ENCODE measurements at places on chromosomes 4 and X.

DNA sequence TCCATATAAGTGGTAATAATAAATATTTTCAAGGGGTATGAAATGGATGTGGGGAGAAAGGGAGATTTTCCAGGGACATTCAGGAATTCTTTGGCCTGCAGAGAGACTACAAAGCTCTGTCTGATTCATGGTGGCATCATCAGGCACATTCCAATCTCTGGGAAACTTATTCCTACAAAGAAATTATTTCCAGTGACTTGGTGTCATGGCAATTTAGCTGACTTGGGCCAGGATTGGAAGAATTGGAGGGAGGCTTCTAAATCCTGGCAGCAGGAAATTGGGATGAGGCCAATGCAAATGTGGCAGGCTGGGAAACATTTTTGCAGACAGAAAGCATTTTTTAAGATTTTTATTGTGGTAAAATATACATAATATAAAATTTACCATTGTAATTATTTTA lies 204.6 kb downstream of the RTL9 start:
- DNase-seq = no peak

- no peak for DNase-seq
Measured at GRCh38 chr4:20662851-20663250, 37.4 kb upstream of the PACRGL start.

- DNase-seq = no peak
Measured at GRCh38 chr4:169810325-169811323, 52.9 kb upstream of the HPF1 start.

- no peak for DNase-seq
Measured at GRCh38 chrX:133953785-133954355, 31.5 kb downstream of the GPC3 start.

DNA sequence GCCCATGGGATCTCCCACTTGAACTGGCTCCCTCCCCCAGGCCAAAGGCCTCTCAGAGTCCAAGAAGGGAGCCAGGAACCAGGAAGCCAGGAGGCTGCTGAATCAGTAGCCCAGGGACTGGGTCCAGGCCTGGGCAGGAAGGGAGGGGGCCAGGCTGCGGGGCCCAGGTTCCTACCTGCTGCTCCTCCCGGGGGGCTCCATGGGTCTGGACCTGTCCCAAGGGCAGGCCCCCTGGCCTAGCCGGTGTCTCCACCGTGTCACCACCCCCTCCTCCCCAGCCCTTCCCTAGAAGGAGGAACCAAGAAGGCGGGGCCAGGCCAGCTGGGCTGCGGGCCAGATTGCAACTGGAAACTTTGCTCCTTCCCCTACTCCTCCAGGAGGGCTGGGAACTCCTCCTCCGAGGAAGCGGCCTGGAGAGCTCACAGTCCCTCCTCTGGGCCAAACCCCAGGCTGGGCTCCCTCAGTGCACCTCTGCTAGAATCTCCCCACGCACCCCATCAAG lies at the start of gene IQSEC2:
Gene IQSEC2, minus strand, starts transcription at position 264 of the 502 bp plus-strand sequence.
- DNase-seq = no peak

- no peak for DNase-seq
Measured at GRCh38 chrX:20967725-20968124, 406.5 kb upstream of the CNKSR2 start.

DNA sequence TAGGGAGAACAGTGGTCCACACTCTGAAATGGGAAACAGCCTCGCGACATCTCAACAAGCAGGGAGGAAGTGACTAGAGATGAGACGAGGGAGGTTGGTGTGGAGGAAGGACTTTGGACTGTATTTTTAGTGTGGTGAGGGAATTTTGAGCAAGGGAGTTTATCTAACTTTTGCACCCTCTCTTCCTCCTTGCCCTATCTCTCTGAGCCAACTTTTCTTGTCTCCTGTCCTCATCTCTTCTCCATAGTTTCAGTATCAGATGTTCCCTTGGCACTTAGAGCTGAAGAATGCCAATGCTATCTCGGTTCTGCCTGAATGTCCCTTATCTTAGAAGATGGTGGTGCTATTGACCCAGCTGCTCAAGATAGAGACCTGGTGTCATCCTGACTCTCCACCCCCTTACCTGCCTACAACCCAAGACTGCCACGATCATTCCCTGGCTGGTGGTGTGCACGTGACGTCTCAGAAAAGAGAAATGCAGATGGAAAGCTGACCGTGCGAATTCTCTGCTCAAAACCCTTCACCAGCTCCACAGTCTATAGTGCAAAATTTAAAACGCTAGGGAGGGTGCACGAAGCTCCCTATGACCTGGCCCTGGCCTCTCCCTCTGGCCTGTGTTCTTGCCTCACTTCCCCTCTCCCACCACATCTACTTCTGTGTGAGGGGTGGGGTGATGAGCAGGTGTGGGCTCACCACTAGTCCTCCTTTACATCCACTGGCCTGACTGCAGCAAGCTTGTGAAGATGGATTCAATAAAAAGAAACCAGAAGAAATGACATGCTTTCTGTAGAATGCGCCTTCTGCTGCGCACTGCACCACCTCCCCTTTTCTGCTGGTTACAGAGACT lies 20.9 kb downstream of the MPP1 start:
- DNase-seq = no peak

DNA sequence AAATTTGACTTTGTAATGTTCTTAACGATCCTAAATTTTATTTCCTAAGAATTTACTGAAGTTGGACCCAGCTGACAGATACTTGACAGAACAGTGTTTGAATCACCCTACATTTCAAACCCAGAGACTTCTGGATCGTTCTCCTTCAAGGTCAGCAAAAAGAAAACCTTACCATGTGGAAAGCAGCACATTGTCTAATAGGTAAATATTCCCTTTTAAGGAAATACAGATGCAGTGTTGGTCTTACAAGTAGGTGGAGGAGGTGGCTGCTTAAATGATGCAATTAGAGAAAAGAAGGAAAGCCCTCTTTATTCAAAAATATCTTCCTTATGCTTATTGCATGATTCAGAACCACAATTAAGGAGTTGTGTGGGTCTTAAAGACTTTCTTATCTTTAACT lies 73.5 kb downstream of the RS1 start:
- no peak for DNase-seq

DNA sequence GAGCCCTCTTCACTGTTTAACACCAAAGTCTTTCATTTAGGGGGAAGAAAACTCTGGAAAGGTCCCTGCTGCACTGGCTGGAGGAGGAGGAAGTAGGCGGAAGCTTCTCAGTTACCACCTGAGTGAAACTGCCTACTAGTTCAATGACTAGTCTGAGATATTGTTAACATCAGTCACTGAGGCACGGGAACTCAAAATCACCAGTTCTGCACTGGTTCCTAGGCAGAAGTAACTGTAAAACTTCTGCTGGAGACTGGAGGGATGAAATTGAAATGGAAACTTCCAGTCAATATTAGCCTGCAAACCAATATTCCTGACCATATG lies 178.3 kb downstream of the SNCA start:
- DNase-seq = no peak

DNA sequence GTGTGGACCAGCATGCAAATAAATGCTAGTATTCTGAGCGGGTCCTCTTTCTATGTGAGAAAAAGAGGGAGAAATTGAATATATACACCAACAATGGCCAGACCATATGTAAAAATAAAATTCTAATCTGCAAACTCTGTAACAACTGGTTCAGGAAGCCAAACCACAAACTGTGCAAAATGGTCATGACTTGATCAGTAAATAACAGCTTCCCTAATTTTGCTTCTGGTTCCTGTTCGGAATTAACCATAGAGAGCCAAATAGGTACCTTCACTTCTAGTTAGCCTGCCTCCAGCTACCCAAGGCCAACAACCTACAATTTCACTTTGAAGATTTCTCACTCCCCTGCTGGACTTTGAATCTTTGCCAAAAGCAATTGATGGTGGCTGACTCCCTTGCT lies 1313.2 kb downstream of the ADGRL3 start:
- no peak for DNase-seq

DNA sequence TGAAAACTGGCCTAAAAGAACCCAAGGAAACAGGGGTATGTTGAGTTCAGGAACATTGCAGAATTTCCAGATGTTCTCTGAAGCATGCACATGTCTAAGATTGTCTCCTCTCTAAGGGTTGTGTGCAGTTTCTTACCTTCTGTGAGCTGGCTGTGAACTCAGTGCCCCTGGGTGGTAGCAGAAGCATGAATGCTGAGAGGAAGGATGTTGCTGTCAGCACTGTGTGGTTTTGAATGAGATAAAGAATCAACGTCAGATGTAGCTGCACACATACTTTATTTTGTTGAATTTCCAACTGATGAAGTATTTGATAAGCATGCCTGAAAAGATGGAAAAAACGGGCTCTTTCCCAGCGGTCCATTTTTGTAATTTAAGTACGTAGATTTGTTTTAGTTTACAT lies 23.8 kb upstream of the CD38 start:
- peak; percentile 4 for DNase-seq

DNA sequence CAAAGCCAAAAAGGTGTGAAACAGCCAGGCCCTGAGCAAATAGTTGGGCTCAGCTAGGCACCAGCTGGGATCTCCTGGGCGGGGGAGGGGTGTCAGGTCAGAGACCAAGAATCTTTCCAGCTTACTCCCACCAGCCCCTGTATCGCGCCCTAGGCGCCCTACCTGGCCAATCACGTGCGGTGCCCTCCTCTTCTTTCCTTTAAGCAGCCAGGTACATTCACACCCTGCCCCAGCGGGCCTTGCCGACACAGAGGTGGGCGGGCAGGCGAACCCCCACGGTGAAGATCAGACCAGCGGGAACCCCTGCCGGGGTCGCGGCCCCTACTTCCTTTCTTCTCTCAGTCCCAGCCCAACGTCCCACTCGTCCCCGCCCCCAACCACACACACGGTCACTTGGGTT lies 9.1 kb downstream of the ARHGAP36 start:
- no peak for DNase-seq

DNA sequence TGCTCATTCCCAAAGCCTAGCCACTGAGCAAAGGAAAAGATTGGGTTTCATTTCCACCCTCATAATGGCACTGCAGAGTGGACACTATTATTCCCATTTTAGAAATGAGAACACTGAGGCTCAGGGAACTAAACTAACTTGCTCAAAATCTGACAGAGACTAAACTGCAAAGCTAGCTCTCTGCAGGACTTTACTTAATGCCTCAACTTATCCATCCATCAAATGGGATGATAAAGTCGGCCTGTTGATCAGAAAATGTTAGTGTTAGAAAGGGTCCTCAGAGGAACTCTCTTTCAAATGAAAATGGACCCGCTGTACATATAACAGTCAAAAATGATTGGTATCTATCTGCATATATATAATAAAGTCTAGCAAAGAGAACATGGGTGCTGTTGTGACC lies 186.8 kb downstream of the QDPR start:
- DNase-seq = no peak

DNA sequence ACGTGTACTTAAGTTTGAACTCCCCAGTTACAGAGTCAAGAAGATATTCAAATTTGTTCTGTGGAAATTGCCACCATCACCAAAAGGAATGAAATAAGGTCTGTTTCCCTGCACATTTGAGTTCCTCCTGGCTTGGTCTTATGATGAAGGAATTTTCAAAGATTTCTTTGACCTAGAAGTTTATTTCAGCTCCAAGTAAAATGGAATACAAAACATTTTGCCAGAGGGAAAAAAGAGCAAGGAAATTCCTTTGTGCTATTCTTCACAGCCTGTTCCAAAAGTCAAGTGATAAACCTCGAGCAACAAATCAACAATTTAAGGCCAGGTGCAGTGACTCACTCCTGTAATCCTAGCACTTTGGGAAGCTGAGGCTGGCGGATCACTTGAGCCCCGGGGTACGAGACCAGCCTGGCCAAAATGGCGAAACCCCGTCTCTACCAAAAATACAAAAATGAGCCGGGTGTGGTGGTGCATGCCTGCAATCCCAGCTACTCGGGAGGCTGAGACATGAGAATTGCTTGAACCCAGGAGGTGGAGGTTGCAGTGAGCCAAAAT lies 3.4 kb downstream of the NKRF start:
- DNase-seq = no peak
